ENCODE measurements at places on chromosomes 4 and X.

- DNase-seq: no peak
Measured at GRCh38 chr4:23956601-23957364, 66.9 kb upstream of the PPARGC1A start.

DNA sequence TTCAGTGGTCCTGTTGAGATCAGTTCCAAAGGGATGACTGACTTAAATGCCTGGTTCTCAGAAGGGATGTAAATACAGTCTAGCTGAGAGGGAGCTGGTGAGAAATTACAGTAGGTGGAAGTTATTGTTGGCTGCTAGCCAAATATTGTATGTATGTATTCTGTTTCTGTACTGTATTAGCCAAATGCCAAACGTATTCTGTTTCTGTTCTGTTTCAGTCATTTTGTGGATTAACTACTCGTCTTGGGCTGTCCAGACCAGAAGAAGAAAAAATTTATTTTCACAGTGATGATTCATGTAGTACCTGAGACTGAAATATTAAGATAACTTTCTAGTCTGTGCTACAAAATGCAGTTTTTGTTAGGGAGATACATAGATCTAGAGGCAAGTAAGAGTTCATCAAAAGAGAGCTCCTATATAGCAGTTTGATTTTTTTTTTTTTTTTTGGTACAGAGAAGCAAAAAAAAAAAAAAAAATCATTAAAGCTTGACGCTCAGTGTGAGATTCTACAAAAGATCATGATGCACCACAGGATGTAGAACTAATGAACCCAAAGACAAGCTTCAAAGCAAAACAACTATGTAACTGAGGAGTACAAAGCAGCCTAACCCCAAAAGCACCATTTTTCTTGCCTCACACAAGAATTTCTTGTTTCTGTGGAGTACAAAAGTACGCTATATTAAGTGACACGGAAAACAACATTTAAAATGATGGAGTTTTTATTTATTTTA is 54.8 kb downstream of the CASP6 start:
- no peak for DNase-seq

GRCh38 chr4:38815885-38816782 is 11.5 kb upstream of the TLR1 start:
- no peak for DNase-seq

GRCh38 chrX:103550415-103551051 is 31.2 kb upstream of the RAB40A start:
- DNase-seq: no peak

DNA sequence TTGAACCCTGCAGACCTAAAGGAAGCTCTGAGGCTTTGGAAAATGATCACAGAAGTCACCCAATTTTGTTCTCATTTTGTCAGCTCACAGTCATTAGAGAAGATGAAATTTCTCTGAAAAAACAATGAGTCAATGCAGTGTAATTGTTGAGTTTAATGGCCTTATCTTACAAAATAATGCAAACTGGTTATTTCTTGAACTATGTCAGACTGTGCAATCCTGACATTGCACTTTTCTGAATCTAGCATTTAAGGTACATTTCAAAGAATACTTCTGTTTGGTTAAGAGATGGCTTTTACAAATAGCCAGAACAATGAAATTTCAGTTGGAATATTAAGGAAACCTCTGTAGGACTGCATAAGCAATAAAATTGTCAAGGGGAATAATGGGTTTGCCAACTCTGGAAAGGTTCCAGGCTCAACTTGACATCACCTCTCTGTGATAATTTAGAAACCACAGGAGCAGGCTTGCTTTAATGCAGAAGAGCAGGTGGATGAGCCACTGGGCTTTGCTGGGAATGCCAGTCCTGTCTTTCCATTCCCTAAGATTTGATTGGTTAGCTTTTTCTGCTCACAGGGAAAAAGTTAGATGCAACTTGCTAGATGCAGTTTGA is 222.8 kb downstream of the FRMPD4 start:
- DNase-seq: no peak

DNA sequence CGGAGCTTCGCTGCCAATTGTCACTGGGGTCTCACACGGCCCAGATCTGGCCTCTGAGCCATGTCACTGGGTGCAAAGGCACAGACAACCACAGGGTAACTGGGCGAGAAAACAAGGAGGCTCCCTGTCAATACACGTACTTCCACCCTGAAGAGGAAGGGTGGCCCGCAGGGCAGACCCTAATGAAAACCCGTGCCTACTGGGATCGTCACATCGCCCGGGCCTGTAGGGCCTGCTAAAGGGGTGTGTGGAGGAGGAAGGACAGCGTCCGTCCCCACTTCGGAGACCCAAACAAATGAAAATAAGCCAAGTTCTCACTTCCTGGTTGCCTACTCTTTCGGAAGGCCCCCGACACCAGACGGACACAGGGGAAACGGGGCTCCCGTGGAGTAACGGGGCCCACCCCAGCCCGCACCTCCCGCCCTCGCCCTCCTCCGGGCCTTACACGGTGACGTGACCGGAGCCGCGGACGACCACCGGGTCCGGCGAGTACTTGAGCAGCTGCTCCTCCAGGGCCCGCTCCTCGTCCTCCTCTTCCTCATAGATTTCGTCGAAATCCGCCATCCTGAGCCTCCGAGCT is 578 bp downstream of the CHIC2 start:
- DNase-seq: no peak

- DNase-seq: no peak
Measured at GRCh38 chrX:22126327-22126726, 94.2 kb downstream of the PHEX start.

GRCh38 chrX:15158736-15159406 is 111.0 kb downstream of the ASB9 start:
- DNase-seq: no peak

- no peak for DNase-seq
Measured at GRCh38 chr4:142663828-142664227, 182.3 kb downstream of the INPP4B start.

DNA sequence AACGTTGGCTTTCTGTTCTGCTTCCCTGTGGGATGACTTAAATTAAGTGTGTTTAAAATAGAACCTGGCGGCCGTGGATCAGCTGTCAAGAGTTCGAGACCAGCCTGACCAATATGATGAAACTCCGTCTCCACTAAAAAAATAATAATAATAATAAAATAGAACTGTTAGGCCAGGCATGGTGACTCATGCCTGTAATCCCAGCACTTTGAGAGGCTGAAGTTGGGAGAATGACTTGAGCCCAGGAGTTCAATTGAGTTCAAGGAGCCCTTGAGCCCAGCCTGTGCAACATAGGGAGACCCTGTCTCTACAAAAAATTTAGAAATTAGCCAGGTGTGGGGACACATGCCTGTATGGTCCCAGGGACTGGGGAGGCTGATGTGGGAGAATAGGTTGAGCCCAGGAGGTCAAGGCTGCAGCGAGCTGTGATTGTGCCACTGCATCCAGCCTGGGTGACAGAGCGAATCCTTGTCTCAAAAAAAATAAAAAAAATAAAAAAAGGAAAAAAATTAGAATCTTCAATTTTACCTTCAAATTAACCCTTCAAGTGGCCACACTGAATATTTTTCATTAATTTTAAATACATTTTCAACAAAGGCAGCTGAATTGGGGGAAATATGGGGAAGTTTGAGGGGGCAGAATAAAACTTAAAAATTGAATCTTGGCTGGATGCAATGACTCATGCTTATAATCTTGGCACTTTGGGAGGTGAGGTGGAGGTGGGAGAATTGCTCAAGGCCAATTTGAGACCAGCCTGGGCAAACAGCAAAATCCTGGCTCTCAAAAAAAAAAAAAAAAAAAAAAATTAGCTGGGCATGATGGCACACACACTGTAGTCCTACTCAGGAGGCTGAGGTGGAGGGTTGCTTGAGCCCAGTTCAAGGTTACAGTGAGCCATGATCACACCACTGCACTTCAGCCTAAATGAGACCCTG is 31.8 kb upstream of the HSD17B13 start:
- DNase-seq: no peak

DNA sequence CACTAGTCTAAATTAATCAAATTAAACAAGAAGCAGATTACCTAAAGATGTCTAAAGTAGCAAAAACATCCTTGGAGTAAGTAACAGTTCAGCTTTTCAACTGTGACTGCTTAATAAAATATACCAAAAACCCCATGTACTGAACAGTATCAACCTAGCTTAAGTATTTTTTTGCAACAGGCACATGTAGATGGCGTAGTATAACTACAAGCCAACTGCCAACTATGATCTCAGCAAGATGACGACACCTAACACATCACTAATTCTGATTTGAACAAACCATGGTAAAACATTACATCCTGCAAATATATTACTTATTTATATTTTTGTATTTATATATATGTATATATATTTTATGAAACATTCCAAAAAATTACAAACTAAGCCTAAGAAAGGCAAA is 24.5 kb downstream of the DHX15 start:
- DNase-seq: no peak

- DNase-seq: no peak
Measured at GRCh38 chrX:72305286-72306084, at the start of gene CITED1. Gene CITED1 (minus strand): TSS chrX:72305914. CDS start chrX:72302869, 3,045 bp downstream.

DNA sequence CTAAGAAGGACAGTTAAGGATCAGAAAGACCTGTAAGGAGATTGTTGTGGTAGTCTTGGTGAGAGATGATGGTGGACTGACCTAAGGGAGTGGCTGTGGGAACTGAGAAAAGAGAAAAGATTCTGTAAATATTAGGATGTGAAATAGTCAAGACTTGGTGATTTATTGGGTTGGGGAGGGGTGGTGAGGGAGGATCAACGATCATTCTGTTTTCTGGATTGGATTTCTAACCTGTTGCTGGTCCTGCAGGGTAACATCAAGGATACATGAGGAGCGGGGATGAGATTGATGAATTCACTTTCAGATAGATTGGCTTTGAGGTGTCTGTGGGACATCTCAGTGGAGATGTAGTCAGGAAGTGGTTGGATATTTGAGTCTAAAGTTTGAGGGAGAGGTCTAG is 1.4 kb downstream of the PIN4 start:
- DNase-seq: no peak

GRCh38 chr4:186570193-186570996 is 15.0 kb upstream of the MTNR1A start:
- DNase-seq: no peak

DNA sequence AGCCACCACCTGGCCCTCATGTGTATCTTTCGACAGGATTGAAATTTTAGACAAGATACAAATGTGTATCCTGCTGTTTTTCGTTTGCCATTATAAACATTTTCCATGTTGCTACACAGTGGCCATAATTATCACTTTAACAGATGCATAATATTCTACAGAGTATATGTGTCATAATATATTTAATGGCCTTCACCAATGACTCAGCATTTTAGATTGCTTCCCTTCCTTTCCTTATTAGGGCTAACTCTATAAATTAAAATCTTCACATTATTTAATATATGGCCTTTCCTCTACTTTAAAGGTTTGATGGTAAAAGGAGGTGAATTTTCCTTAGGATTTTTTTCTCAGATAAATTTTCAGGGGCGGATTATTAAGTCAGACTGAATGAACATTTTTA is 97.4 kb downstream of the HS6ST2 start:
- no peak for DNase-seq

GRCh38 chrX:10486373-10486772 is 134.0 kb downstream of the MID1 start:
- DNase-seq: no peak

- no peak for DNase-seq
Measured at GRCh38 chrX:136480383-136480782, 7.4 kb upstream of the BRS3 start.

GRCh38 chrX:22159071-22159470 is 113.6 kb upstream of the CBLL2 start:
- no peak for DNase-seq

DNA sequence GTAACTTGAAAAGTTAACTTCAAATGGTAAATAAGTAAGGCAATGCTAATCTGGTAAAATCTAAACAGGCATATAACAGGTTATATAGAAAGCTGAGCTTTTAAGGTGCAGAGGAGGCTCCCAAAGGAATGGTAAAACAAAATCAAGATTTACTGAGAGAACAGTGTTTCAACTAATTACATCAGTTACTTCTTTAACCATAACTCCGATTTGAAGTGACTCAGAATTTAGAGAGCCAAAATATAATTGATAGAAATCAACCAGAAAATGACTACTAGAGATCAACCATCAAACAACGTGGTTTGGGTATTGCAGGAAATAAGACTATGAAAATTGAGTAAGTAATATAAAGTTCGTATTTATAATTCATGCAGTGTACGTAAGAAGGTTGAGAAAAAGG is 6.9 kb downstream of the G3BP2 start:
- DNase-seq: no peak

- DNase-seq: no peak
Measured at GRCh38 chrX:129013574-129013973, 509.7 kb downstream of the SMARCA1 start.

Measured in cortex of kidney (tissue), 1 donor.